ENCODE measurements at places on chromosomes 4 and X.

GRCh38 chrX:30570505-30570904 is 7.1 kb downstream of the TASL start:
- peak; percentile 8 for DNase-seq

DNA sequence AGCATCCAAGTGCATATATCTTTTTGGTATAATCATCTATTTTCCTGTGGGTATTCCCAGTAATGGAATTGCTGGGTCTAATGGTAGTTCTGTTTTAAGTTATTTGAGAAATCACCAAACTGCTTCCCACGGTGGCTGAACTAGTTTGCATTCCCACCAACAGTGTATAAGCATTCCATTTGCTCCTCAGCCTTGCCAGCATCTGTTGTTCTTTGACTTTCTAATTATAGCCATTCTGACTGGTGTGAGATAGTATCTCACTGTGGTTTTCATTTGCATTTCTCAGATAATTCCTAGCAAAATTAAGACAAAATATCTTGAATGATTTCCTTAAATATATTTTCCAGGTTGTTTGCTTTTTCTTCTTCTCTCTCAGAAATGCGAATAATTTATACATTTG is 341.1 kb downstream of the GBA3 start:
- no peak for DNase-seq

GRCh38 chrX:34810916-34811315 is 131.7 kb upstream of the FAM47B start:
- no peak for DNase-seq

GRCh38 chrX:23742697-23743622 is at the start of gene ACOT9:
TSS of gene ACOT9 (minus strand) at chrX:23743276. CDS start at chrX:23743144, 132 bp downstream.
- DNase-seq, result peak; percentile 91

DNA sequence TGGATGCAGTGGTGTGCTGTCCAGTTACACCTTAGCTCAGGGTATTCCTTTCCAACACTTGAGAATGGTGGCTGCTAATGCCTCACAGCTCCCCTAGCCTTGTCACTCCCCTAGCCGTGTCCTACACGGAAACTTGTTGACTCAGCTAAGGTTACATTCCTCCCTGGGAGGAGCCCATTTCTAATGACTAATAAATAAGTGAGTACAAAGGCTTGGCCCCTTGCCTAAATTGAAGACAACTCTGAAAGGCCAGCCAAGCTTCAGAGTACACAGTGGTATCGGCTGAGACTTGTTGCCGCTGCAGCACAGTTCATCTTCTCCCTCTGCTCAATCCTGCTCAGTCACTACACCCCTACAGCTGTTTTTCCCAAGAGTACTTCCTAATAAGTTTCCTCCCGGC is 21.2 kb upstream of the SLC25A31 start:
- DNase-seq, result peak; percentile 55

DNA sequence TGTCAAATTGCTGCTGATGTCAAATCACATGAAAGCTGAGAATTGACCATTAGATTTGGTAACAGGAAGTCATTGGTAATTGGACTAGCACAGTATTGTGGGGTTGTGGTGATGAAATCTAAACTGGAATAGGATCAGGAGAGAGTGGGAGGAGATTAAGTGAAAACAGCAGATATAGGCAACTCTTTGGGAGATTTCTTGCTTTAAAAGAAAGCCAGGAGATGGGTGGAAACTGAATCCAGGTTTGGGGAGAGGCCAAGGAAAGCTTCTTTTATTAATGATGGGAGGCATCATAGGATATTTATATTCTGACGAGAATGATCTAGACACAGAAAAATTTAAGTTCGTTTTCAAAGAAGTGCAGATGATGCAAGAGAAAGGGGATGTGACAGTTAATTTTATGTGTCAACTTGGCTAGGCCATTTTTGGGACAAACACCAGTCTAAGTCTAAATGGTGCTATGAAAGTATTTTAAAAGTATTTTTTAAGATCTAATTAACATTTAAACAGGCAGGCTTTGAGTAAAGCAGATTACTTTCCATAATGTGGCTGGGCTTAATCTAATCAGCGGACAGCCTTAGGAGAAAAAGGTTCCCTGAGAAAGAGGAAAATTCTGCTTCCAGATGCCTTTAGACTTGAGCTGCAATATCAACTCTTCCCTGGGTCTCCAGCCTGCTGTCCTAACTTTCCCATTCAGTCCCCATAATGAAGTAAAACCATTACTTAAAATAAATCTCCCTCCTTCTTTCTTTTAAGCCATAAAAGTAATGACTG is 24.7 kb downstream of the SEC24D start:
- no peak for DNase-seq

- DNase-seq, result no peak
Observed at GRCh38 chrX:134985479-134985878, 5.3 kb upstream of the SMIM10 start.

Measured in Calu3 (cell line).